ENCODE measurements at places on chromosomes 7 and 10.

- DNase-seq, result no peak
Measured at GRCh38 chr10:29132551-29133111, 156.2 kb upstream of the LYZL1 start.

GRCh38 chr10:68831961-68832455 lies 4.7 kb downstream of the STOX1 start:
- DNase-seq, result no peak

DNA sequence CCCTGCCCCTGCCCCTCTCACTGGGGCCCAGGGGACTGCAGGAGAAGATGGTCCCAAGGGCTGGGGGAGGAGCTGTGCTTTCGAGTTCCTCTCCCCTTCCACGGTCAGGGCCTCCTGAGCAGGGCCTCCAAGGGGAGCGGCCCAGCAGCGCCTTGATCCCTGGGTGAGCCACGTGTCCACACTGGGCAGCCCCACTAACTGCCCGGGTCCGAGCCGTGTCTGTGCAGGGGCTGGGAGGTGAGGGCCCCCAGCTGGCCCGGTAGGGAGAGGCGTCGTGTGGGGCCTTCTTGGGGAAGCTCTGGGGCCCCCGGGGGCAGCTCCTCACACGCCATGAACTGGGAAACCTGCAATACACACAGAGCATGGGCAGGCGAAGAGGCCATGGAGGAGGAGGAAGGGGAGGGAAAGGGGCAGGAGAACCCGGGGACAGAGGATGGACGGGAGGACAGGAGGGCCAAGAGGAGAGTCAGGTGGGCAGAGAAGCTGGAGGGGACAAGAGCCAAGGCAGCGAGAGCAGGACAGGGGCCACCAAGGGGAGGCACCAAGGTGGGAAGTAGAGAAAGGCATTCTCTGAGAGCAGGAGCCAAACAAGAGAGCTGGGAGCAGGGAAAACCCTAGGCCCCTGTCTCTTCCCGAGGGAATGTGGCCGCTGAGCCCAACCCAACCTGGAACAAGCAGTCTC lies 32.8 kb downstream of the KCNH2 start:
- no peak for DNase-seq

GRCh38 chr7:151682831-151683614 lies 163.3 kb upstream of the RHEB start:
- DNase-seq, result no peak

- DNase-seq, result peak; percentile 20
Measured at GRCh38 chr10:101066146-101066895, 4.5 kb downstream of the KAZALD1 start.

GRCh38 chr10:43983856-43984271 lies 335.2 kb upstream of the ZNF32 start:
- DNase-seq, result no peak

- DNase-seq, result no peak
Measured at GRCh38 chr7:1975581-1975980, 257.2 kb downstream of the MAD1L1 start.

DNA sequence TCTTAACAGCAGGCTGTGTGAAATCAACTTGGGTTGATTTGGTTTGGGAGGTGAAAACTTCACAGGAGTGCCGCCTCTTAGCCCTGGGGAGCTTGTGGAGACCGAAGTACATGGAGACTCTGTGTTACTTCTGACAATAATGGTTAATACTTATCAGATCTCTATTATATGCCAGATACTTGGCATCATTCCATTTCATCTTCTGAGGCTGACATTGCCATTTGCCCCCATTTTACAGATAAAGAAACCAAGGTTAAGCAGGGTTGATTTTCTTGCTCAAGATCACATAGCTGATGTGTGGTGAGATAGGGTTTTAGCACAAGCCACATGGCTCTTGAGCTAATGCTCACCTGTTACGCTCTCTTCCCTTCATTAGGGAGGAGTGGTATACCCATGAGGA lies 150.6 kb upstream of the FAM13C start:
- DNase-seq, result no peak

DNA sequence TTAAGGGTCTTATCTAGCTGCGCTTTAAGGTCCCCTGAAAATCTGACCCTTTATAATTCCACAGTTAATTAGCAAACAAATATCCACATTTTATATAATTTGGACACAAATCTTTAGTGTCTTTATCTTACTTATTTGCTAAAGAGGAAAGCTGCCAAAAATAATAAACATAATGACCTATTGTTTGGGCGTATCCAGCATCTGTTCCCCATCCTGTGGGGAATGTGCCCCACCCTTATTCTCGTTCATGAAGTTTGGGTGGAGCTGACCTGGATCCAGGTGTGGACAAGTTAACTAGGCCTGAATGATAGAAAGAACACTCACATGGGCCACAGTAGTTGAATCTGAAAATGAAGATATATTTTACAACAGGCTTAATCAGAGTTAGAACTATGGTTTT lies 218.3 kb downstream of the CRPPA start:
- no peak for DNase-seq

Measured in NCI-H187 (cell line).